ENCODE measurements at places on chromosomes 3 and 15.

GRCh38 chr15:63553388-63553791 is 43.8 kb upstream of the FBXL22 start:
- DNase-seq = no peak

DNA sequence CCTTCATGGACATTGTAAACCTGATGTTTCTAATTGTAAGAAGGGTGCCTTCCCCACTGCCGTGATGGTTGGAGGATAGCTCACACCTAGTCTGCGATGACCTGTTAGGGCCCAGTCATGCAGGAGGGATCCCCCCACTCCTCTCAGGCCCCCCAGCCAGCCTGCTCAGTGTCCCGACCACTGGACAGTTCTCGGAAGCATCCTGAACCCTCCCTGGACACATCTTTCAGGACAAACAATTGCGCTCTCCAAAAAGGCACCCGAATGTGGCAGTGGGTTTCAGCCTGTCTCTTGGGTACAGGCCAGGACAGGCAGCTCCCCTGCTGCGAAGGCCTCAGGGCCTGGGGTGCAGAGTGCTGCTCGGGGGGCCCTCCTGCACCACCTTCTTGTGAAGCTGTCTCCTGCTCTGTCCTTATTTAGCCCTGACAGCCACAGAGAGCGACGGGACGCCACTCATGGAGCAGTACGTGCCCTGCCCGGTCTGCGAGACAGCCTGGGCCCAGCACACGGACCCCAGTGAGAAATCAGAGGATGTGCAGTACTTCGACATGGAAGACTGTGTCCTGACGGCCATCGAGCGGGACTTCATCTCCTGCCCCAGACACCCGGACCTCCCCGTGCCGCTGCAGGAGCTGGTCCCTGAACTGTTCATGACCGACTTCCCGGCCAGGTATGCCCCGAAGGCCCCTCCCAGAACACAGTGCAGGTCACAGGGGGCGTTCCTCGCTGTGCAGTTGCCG is 132.3 kb downstream of the LRRK1 start:
- DNase-seq = no peak

GRCh38 chr3:105564546-105565288 is 198.0 kb downstream of the ALCAM start:
- DNase-seq = no peak

- no peak for DNase-seq
Measured at GRCh38 chr15:89671687-89672086, 7.5 kb downstream of the PLIN1 start.
